ENCODE measurements at places on chromosomes 1 and 21.

DNA sequence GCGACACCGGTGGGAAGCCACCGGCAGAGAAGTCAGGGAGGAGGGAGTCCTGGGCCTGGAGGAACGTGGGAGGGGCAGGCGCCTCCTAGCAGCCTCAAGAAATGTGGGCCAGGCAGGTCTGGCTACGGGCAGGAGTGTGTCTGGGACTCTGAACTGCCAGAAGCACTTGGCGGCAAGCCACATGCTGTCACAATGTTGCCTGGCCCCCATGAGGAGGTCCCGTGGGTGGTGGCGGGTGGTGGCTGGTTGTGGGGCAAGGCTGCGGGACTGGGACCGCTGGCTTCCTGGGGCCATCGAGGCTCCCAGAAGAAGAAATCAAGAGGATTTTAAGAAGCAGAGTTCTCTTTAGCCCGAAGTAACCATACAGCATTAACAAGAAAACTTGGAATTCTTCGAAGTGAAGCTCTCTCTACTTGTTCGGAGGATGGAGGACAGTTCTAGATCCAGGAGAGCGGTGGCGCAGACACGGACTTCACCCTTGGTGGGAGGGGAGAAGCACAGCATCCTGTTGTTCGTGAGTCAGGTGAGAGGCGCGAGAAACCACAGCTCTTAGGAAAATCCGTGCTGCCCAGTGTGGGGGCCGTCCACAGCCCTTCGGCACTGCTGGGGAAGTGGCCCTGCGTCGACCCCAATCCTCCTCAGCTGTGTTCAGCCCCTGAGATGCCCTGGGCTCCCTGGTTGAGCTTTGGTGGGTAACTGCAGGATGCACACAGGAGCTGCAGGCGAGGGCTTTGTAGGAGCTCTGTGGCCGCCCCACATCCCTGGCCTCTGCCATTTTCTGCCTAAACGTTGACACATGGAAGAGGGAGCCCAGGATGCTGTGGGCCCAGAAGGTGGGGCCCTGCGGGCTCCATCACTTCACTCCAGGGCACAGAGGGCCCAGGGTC is 12.4 kb downstream of the SKI start:
- no peaks in the 10 kb centered on the region for H3K36me3 ChIP-seq
- H3K27ac ChIP-seq = peak overlapping the region; percentile 74
- no peaks in the 10 kb centered on the region for H3K27me3 ChIP-seq
- DNase-seq = peak; percentile 84
- no peak overlapping the region for H3K4me3 ChIP-seq

- H3K27ac ChIP-seq = no peak overlapping the region
- no peaks in the 10 kb centered on the region for H3K36me3 ChIP-seq
- no peaks in the 10 kb centered on the region for H3K4me1 ChIP-seq
- no peaks in the 10 kb centered on the region for H3K27me3 ChIP-seq
Measured at GRCh38 chr1:195466639-195467038, 1141.6 kb downstream of the KCNT2 start.

- no peak for DNase-seq
- no peak overlapping the region for H3K27ac ChIP-seq
- H3K27me3 ChIP-seq = no peaks in the 10 kb centered on the region
- no peaks in the 10 kb centered on the region for H3K4me1 ChIP-seq
- H3K36me3 ChIP-seq = no peaks in the 10 kb centered on the region
Measured at GRCh38 chr1:189658381-189658780, 819.3 kb downstream of the BRINP3 start.

GRCh38 chr21:17866590-17866989 is 47.4 kb upstream of the C21orf91 start:
- H3K36me3 ChIP-seq = no peaks in the 10 kb centered on the region
- H3K27me3 ChIP-seq = no peaks in the 10 kb centered on the region
- H3K4me1 ChIP-seq = no peaks in the 10 kb centered on the region
- H3K4me3 ChIP-seq = no peak overlapping the region

DNA sequence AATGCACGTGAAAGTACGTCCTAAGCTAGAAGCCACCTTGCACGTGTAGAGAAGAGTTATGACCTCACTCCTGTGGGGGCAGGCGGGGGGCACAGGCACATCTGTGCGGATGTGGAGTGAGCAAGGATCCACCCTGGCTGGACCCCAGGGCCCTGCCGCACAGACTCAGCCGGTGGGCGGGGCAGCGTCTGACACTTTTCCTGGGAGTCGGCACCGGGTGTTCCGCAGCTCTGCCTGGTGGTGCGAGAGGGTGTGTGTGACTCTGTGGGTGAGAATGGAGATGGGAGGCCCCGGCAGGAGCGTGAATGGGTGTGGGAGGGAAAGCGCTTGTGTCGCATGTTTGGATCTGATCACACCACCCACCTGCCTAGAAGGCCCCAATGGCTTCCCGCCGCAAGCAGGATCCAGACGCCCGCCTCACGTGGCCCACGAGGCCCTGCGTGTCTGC is 29.5 kb downstream of the RAP1GAP start:
- DNase-seq = no peak
- H3K4me3 ChIP-seq = no peak overlapping the region
- H3K27ac ChIP-seq = peak overlapping the region; percentile 91

GRCh38 chr21:20999659-21000058 is 1.4 kb downstream of the NCAM2 start:
- H3K4me1 ChIP-seq = peaks cover 3% of the 10 kb centered on the region
- no peaks in the 10 kb centered on the region for H3K36me3 ChIP-seq
- H3K4me3 ChIP-seq = no peak overlapping the region
- H3K27ac ChIP-seq = no peak overlapping the region
- no peaks in the 10 kb centered on the region for H3K27me3 ChIP-seq

DNA sequence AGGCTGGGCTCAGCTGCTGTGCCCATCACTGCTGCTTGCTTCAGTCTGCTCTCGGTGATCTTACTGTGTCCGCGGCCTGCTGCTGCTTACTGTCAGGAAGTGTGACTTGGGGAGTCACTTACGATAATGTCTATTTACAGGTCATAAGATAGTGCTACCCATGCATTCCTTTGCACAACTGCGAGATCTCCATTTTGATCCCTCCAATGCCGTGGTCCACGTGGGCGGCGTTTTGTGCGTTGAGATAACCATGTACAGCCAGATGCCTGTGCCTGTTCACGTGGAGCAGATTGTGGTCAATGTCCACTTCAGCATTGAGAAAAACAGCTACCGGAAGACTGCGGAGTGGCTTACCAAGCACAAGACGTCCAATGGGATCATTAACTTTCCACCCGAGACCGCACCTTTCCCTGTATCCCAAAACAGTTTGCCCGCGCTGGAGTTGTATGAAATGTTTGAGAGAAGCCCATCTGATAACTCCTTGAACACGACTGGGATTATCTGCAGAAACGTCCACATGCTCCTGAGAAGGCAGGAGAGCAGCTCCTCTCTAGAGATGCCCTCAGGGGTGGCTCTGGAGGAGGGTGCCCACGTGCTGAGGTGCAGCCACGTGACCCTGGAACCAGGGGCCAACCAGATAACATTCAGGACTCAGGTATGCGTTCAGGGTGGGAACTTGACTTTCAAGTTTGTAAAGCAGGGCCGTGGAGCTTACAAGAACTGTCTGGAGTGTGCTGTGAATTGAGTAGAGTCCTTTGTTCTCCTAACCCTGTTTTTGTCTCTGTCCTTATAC is 24.4 kb upstream of the PWP2 start:
- DNase-seq = no peak
- H3K4me1 ChIP-seq = no peaks in the 10 kb centered on the region
- peaks cover 3% of the 10 kb centered on the region for H3K36me3 ChIP-seq
- H3K27ac ChIP-seq = no peak overlapping the region
- H3K4me3 ChIP-seq = no peak overlapping the region

GRCh38 chr1:62676611-62677356 is 11.4 kb downstream of the DOCK7 start:
- H3K4me3 ChIP-seq = no peak overlapping the region
- no peaks in the 10 kb centered on the region for H3K4me1 ChIP-seq
- H3K27ac ChIP-seq = no peak overlapping the region

DNA sequence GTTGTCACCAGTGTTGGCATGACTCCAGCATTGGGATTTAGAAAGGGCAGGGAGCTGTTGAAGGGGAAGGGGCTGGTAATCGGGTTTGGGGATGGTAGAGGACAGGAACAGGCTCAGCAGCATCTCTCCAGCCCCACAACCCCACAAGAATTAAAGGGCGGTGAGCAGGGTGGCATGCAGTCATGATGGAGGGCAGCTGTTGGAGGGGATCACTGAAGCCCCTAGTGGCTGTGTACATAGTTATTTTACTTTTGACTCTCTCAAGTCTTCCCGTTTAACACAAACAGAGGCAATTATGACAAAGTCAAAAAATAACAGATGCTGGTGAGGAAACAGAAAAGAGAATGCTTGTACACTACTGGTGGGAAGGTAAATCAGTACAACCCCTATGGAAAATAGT is 213.8 kb downstream of the URB2 start:
- no peak overlapping the region for H3K27ac ChIP-seq
- no peak overlapping the region for H3K4me3 ChIP-seq
- H3K36me3 ChIP-seq = no peaks in the 10 kb centered on the region
- no peak for DNase-seq

- no peak for DNase-seq
- no peaks in the 10 kb centered on the region for H3K27me3 ChIP-seq
- no peaks in the 10 kb centered on the region for H3K4me1 ChIP-seq
- H3K36me3 ChIP-seq = no peaks in the 10 kb centered on the region
Measured at GRCh38 chr1:70033266-70033873, 172.0 kb downstream of the LRRC40 start.

DNA sequence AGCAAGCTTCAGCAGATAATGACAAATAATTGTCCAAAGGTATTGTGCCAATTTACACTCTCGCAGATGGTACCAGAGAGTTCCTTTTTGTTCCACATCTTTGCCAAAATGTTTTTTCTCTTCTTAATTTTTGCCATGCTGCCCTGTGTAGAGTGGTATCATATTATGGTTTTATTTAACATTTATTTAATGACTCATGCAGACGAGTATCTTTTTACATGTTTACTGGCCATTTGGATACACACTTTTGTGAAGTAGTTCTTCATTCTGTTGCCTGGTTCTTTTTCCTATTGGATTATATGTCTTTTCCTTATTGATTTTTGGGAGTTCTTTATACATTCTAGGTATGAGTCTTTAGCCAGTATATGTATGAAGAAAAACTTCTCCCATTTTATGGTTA is 151.1 kb downstream of the PCNX2 start:
- DNase-seq = no peak
- no peak overlapping the region for H3K27ac ChIP-seq
- H3K27me3 ChIP-seq = no peaks in the 10 kb centered on the region
- no peak overlapping the region for H3K4me3 ChIP-seq
- no peaks in the 10 kb centered on the region for H3K4me1 ChIP-seq

DNA sequence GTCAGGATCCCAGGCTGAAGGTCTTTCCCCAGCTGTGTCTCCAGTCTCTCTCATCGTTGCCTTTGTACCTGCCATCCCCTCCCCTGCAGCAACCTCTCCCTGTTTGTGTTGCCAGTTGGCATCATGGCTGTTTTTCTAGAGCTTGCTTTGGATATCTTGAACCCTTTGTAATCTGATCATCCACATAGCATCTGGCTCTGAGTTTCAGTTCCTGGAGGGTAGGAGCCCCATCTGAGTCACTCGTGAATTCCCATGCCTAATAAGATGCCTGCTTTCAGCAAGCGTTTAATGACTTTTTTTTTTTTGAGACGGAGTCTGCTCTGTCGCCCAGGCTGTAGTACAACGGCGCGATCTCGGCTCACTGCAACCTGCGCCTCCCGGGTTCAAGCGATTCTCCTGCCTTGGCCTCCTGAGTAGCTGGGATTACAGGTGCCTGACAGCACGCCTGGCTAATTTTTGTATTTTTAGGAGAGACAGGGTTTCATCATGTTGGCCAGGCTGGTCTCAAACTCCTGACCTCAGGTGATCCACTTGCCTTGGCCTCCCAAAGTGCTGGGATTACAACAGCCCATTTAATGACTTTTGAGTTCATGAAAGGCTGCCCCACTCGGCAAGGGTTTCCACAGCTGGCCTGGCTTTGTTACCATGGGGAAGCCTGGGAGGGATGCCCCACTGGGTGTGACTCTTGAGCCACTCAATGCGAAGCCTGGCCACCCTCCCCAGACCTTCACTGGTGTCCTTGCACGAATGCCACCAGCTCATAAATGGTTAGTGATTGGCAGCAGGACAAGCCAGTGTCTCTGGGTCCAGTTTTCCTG is 11.9 kb downstream of the ALPL start:
- H3K27me3 ChIP-seq = no peaks in the 10 kb centered on the region
- no peak for DNase-seq
- H3K36me3 ChIP-seq = no peaks in the 10 kb centered on the region
- H3K4me3 ChIP-seq = no peak overlapping the region
- H3K4me1 ChIP-seq = no peaks in the 10 kb centered on the region

GRCh38 chr1:218367118-218367517 is 22.0 kb downstream of the TGFB2 start:
- no peaks in the 10 kb centered on the region for H3K36me3 ChIP-seq
- H3K27ac ChIP-seq = no peak overlapping the region
- no peaks in the 10 kb centered on the region for H3K27me3 ChIP-seq

- no peak for DNase-seq
- no peak overlapping the region for H3K4me3 ChIP-seq
- H3K36me3 ChIP-seq = no peaks in the 10 kb centered on the region
- no peak overlapping the region for H3K27ac ChIP-seq
- no peaks in the 10 kb centered on the region for H3K27me3 ChIP-seq
Measured at GRCh38 chr1:196951711-196952394, 8.3 kb downstream of the CFHR2 start.

DNA sequence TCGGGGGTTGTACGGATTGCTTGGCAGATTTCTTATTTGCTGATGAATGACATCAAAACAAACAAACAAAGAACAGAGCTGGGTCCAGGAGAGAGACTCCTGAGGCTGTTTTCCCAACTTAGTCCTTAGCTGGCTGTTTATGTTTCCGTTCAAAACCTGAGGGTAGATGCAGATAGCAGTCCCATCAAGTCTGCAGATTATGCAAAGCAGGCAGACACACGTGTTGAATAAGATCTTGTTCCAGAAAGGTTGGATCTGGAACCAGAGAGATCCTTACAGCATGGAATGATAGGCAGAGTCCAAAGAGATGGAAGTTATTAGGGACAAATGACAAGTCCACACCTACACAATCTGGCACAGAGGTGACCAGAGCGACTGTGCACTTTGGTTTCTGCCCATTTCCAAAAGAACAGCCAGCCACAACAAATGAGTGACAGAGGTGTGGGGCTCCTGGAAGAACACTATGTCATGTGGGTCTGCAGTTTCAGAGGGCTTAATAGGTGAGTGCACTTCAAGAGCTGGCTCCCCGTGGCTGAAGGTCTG is 65.5 kb downstream of the MAN1C1 start:
- H3K4me1 ChIP-seq = no peaks in the 10 kb centered on the region
- DNase-seq = no peak
- H3K27ac ChIP-seq = no peak overlapping the region
- no peak overlapping the region for H3K4me3 ChIP-seq
- H3K36me3 ChIP-seq = no peaks in the 10 kb centered on the region
- H3K27me3 ChIP-seq = no peaks in the 10 kb centered on the region
